ENCODE measurements at places on chromosomes 6 and 20.

GRCh38 chr20:1015181-1015580 lies 13.1 kb upstream of the RSPO4 start:
- no peaks in the 10 kb centered on the region for H3K4me1 ChIP-seq
- no peak overlapping the region for H3K27ac ChIP-seq
- DNase-seq = no peak
- H3K27me3 ChIP-seq = no peaks in the 10 kb centered on the region
- H3K4me3 ChIP-seq = no peak overlapping the region
- no peaks in the 10 kb centered on the region for H3K36me3 ChIP-seq

DNA sequence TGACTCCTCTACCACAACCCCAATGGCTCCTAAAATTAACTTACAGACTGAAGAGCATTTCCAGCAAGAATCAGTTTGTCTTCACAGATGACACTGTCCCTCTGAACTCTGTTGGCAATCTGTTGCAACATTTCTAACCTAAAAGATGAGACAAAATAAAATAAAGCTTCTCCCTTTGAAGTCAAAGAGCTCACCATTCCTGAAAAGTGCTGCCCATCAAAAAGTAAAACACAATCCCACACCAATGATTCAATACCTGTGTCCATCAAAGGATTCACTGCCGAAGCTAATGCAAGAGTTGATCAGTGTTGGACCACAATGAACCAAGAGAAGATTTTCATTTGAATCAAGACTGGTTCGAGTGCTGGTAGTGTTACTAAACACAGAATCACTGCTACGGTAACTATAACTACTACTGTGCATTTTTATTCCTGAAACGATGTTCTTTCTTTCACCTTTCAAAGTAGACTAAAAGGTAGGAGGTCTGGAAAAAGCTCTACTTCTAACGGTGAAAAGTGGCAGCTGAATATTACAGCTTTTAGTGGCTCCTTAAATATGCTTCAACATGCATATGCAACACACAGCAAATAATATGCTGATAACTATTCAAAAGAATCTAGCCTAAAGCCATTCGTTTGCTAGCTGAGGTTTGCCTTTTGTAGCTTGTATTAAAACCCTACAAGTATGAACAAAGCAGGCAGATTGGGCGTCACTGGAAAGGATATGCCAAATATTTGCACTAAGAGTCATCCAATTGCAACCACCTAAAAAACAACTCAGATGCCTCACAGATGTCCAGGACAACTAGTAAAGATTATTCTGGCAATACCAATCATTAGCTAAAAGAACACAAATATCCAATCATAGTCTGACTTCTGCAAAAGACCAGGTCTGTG lies at the start of gene DST:
Gene DST (minus strand): TSS at position 524 of the 896 bp plus-strand sequence.
- peaks cover 5% of the 10 kb centered on the region for H3K36me3 ChIP-seq
- DNase-seq = no peak
- no peaks in the 10 kb centered on the region for H3K4me1 ChIP-seq

GRCh38 chr6:32816746-32817204 lies at the start of gene HLA-DOB:
TSS of gene HLA-DOB (minus strand) at chr6:32817002. CDS start at chr6:32816951, 51 bp downstream.
- DNase-seq = no peak
- H3K4me1 ChIP-seq = no peaks in the 10 kb centered on the region
- H3K36me3 ChIP-seq = no peaks in the 10 kb centered on the region

DNA sequence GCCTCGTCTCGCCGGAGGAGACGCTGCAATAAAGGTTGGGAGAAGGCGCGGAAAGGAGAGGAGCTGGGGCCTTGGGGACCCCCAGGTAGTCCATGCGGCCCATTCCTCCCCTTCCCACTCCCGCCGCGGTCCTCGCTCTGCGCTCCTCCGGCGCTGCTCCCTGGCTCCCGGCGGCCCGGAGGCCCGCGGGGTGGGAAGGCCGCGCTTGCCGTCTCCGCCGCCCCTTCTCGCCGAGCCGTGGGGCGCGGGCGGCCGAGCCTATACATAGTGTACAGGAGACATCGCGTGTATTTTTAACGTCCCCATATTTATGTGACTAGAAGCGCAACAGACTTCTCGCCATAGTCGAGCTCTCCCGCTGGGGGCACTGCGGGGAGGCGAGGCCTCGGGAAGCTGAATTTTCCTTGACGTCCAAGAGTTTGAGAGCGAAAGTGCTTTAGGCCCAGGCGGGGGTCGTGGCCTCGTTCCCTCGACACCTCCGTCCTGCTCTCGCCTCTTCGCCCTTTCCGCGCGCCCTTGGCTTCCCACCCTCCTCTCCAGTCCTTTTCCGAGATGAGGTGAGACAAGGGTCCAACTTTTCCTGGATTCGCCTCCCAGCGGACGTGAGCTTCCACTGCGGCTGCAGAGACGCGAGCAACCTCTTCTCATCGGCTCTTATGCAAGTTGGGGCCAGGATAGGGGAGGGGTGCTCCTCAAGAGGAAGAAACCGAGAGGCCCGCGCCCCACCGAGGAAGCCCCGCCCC lies 29.0 kb downstream of the SLC12A5 start:
- H3K27ac ChIP-seq = no peak overlapping the region
- peaks cover 12% of the 10 kb centered on the region for H3K27me3 ChIP-seq
- DNase-seq = no peak

GRCh38 chr20:38726804-38727606 lies 2.7 kb downstream of the SLC32A1 start:
- H3K27me3 ChIP-seq = peaks cover 85% of the 10 kb centered on the region
- peaks cover 20% of the 10 kb centered on the region for H3K4me1 ChIP-seq
- peak overlapping the region; percentile 35 for H3K4me3 ChIP-seq
- H3K27ac ChIP-seq = no peak overlapping the region
- peak; percentile 82 for DNase-seq
- H3K36me3 ChIP-seq = no peaks in the 10 kb centered on the region

DNA sequence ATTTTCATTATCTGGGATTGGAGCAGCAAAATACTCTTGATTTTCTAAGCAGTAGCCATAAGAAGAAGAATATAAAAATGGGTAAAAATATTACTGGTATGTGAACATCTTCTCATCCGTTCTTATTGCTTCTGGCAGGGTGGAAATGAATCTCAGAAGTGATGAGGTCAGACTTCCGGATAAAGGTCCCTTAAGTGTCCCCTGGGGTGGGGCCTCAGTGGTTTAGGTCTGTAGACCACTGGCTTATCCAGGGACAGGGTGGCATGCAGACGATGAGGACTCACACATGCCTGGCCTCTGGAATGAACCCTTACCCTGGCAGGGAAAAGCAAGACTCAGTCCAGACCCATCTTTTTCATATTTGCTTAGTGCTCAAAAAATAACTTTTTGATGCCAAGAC lies 143.3 kb downstream of the UST start:
- DNase-seq = no peak
- no peaks in the 10 kb centered on the region for H3K36me3 ChIP-seq
- H3K4me1 ChIP-seq = no peaks in the 10 kb centered on the region
- no peak overlapping the region for H3K4me3 ChIP-seq
- no peak overlapping the region for H3K27ac ChIP-seq
- H3K27me3 ChIP-seq = no peaks in the 10 kb centered on the region

GRCh38 chr6:31805939-31806469 lies 762 bp downstream of the LSM2 start:
- peaks cover 2% of the 10 kb centered on the region for H3K36me3 ChIP-seq
- H3K4me1 ChIP-seq = no peaks in the 10 kb centered on the region
- H3K27me3 ChIP-seq = no peaks in the 10 kb centered on the region
- H3K4me3 ChIP-seq = peak overlapping the region; percentile 96

DNA sequence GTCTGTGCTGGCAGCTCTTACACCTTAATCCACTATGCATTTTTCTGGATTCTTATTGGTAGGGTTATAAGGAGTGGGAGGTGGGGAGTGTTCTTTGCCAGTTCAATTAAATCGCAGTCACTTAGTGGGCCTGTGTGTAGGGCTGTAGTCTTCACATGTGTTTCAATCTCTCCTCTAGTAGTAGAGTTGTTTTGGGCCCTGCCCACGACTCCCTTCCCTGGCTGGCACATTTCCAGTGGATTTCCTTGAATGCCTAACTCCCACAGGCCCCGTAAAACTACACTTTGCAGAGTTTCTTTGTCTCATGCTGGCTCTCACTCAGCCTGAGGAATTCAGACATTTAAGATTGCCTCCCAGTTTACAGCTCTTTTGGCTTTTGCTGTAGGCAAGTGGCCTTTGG lies 414.0 kb upstream of the OPRM1 start:
- no peaks in the 10 kb centered on the region for H3K36me3 ChIP-seq
- no peaks in the 10 kb centered on the region for H3K27me3 ChIP-seq
- no peak overlapping the region for H3K4me3 ChIP-seq
- H3K27ac ChIP-seq = no peak overlapping the region
- H3K4me1 ChIP-seq = peaks cover 1% of the 10 kb centered on the region

GRCh38 chr6:134624781-134625180 lies 306.9 kb upstream of the SGK1 start:
- no peaks in the 10 kb centered on the region for H3K27me3 ChIP-seq
- no peaks in the 10 kb centered on the region for H3K36me3 ChIP-seq
- H3K4me1 ChIP-seq = no peaks in the 10 kb centered on the region
- DNase-seq = no peak
- H3K27ac ChIP-seq = no peak overlapping the region

- no peak overlapping the region for H3K4me3 ChIP-seq
- no peaks in the 10 kb centered on the region for H3K36me3 ChIP-seq
- H3K27ac ChIP-seq = no peak overlapping the region
Observed at GRCh38 chr6:71056656-71057055, 99.8 kb upstream of the B3GAT2 start.

DNA sequence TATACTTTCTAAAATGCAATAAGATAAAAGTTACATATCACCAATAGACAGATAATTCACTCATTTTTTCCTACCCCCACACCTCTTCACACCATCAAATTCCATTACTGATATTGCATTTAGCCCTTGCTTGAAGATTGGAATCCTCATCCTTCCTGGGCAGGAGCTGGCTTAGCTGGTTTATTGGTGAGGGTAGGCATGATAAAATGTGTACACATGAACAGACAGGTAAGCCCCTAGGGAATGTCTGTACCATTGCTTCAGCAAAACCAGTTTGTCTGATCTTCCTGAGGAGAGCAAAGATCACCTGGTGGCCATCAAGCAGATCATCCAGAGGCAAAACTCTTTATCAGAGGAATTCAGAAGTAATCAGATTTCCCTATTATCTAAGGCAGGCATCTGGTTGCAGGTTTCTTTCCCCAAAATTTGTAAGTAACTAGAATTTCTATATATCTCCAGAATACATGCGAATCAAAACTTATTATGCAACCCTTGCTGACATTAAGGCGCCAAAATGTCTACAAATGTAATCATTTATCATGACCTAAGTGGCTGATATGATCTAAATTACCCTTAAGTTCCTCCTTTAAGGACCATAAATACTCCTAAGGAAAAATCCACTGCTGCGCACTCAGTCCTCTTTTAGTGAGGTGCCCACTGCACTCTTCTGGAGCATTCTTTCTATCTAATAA lies 6.6 kb upstream of the FABP7 start:
- H3K27ac ChIP-seq = no peak overlapping the region
- H3K4me1 ChIP-seq = no peaks in the 10 kb centered on the region
- no peaks in the 10 kb centered on the region for H3K27me3 ChIP-seq
- no peak overlapping the region for H3K4me3 ChIP-seq

- H3K27me3 ChIP-seq = no peaks in the 10 kb centered on the region
- H3K4me3 ChIP-seq = no peak overlapping the region
- H3K27ac ChIP-seq = no peak overlapping the region
- no peaks in the 10 kb centered on the region for H3K4me1 ChIP-seq
- DNase-seq = no peak
- H3K36me3 ChIP-seq = no peaks in the 10 kb centered on the region
Observed at GRCh38 chr20:33339515-33340058, 56.6 kb downstream of the BPIFB1 start.

GRCh38 chr6:76992553-76992952 lies 470.7 kb downstream of the HTR1B start:
- DNase-seq = no peak
- H3K27me3 ChIP-seq = no peaks in the 10 kb centered on the region
- H3K4me3 ChIP-seq = no peak overlapping the region

- no peak for DNase-seq
- H3K4me3 ChIP-seq = no peak overlapping the region
- no peaks in the 10 kb centered on the region for H3K36me3 ChIP-seq
- no peaks in the 10 kb centered on the region for H3K4me1 ChIP-seq
Observed at GRCh38 chr20:4710106-4710475, 11.6 kb upstream of the PRND start.

DNA sequence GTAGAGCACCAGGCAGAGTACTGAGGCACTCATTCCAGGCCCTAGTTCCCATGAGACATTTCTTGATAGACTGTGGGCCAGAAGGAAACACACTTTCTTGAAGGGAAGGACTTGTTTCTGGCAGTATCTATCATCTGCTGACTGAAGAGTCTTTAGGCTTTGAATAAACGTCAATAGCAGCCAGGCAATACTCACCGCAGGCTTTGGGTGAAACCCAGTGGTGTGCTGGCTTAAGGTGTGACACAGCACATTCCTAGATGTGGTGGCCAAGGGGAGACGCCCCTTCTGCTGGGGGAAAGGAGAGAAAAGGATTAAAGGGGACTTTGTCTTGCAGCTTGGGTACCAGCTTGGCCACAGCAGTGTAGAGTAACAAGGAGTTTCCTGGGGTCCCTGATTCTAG lies 1039.6 kb downstream of the HACE1 start:
- no peaks in the 10 kb centered on the region for H3K36me3 ChIP-seq
- no peak overlapping the region for H3K27ac ChIP-seq
- no peak overlapping the region for H3K4me3 ChIP-seq
- no peak for DNase-seq
- no peaks in the 10 kb centered on the region for H3K27me3 ChIP-seq
- H3K4me1 ChIP-seq = no peaks in the 10 kb centered on the region

DNA sequence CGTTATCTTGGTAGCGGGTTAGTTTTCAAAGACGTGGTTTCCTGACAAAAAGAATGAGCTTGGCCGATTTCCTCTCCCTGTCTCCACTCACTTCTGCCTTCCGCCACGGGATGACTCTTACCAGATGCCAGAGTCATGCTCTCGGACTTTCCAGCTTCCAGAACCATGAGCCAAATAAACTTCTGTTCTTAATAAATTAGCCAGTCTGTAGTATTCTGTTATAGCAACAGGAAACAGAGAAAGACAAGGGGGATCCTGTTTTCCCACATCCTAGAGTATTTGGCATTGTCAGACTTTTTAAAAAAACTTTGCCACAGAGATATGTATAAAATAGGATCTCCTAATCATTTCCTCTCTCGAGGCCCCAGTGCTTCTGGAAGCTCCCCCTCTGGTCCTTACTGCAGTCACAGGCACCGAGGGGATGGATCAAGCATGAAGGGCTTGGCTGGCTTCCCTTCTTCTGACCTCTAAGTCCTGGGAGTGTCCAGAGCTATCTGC lies 84.9 kb upstream of the NAA20 start:
- no peak overlapping the region for H3K4me3 ChIP-seq
- no peaks in the 10 kb centered on the region for H3K27me3 ChIP-seq
- 0 out of 2 replicates have a peak, but pooled peaks cover 2% of the 10 kb centered on the region for H3K4me1 ChIP-seq

- DNase-seq = no peak
- no peak overlapping the region for H3K4me3 ChIP-seq
- no peak overlapping the region for H3K27ac ChIP-seq
- H3K27me3 ChIP-seq = no peaks in the 10 kb centered on the region
- 0 out of 2 replicates have a peak, but pooled peaks cover 3% of the 10 kb centered on the region for H3K36me3 ChIP-seq
Observed at GRCh38 chr6:44451803-44452695, 64.5 kb downstream of the CDC5L start.

DNA sequence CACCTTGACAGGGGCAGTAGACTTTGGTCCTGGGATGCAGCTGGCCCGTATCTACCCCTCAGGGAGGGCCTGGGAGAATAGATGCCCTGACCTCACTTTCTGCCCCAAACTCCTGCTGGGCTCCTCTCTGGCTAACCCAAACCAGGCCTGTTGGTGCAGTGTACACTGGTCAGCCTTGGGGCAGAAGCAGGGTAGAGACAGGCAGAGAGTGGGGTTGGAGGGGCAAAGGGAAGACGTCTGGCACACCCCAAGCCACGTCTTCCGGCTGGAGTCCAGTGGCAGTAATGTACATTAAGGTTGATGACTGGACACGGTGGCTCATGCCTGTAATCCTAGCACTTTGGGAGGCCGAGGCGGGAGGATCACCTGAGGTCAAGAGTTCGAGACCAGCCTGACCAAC lies 9.3 kb downstream of the DDR1 start:
- H3K27me3 ChIP-seq = no peaks in the 10 kb centered on the region
- no peaks in the 10 kb centered on the region for H3K4me1 ChIP-seq
- H3K27ac ChIP-seq = no peak overlapping the region
- peaks cover 74% of the 10 kb centered on the region for H3K36me3 ChIP-seq
- H3K4me3 ChIP-seq = no peak overlapping the region

Measured in iPS DF 6.9 (cell line).